ENCODE measurements at places on chromosomes 16 and 17.

- DNase-seq: no peak
Observed at GRCh38 chr17:41800601-41801373, 11.0 kb downstream of the P3H4 start.

GRCh38 chr17:3667366-3668278 is 756 bp downstream of the TAX1BP3 start:
- peak; percentile 81 for DNase-seq

- DNase-seq: no peak
Observed at GRCh38 chr17:82924214-82924613, 84.4 kb upstream of the ZNF750 start.

DNA sequence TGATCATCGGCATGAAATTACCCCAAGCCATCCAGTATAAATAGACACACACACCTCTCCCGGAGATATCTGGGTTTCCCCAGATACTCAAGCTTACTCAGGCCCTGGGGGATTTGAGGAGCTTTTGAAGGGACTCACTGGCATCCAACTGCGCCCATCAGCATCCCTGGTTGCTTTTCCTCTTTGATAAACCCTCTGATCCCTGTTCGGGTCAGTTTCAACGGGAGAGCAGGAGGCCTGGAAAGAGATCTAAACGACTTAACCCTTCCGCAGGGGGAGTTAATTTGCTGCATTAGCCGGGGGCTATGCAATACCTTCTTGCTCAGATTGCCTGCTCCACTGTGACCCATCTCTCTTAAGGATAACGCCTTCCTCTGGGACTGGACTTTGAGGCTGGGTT is 76.6 kb downstream of the MAF start:
- DNase-seq: no peak

DNA sequence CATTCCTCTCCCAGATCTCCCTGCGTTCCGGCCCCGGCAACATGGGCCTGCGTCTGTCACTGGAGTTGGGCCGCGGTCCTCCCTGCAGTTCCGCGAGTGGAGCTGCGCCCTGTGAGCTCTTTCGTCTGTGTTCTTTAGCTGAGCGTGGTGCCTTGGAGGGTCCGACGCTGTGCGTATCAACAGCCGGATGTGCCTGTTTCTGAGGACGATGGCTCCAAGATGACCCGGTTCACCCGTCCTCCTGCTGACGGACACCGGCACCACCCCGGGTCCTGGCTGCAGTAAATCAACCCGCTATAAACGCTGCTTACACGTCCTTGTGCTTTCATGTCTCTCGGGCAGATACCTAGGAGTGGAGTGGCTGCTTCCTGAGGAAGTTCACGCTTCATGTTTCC is 44.8 kb upstream of the GNG13 start:
- DNase-seq: no peak

Data from T1000 (cell line).